NCI-H1092 (cell line): ENCODE measurements at places on chromosomes 5 and 9.

DNA sequence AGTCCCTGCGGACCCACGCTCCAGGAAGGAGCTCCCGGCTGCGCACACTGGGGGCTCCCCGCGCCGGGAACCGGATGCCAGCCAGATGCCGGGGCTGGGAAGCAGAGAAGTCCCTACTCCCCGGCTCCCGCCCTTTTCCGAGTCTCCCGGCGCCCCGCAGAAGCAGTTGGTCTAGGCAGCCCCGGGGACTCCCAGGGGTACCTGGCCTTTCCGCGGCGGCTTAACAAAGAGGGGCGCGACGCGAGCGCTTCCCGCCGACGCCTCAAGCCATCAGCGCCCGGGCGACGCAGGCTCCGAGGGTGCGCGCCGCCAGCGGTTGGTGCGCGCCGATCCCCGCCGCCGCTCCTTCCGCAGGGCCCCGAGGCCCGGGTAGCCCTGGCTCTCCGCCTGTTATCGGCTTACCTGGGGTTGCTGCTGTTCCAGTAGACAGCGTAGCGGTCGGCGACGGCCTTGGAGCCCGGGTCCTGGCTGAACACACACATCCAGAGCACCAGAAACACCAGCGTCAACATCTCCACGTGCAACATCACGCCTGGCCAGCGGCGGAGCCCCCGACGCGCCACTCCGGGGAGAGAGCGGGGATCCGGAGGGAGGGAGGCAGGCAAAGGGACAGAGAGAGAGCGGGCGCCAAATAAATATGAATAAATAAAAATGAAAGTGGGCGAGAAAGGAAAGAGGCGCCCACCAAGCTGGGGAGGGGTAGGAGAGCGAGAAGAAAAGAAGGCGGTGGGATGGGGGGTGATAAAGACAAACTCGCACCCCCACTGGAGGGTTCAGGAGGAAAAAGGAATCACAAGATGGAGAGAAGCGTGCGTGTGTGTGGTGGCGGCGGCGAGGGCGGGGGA lies 428 bp downstream of the EFNA5 start:
- DNase-seq = peak; percentile 23

DNA sequence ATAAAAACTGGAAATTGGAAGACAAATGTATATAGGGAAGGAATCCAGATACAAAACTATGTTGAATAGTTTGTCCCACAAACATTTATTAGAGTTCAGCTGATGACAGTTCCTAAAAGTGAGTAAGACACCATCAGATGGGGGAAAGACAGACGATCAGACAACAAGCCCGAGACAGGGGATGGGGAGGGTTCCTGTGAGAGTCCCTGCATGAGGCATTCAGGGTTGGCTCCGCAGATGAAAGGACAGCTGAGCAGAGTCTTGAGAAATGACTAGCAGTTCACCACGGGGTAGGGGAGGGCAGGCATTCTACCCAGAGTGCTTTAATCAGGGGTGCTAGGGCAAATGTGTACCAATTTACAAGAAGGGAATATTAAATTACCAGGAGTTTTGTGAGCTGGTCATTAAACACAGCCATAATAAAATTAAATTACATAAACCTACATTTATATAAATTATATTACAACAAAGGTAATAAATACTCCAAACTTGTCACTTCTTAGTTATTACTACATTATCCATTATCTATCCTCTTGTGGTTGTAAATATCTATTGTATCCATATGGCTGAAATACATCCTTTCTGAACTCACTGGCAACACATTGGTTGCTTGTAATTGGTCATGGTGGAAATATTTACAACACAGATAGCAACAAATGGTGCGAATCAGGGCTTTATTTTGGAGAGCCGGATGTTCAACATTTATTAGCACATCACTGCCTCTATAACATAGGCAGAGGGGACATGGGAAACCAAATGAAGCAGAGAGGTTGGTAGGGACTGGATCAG lies 27.8 kb downstream of the TNFSF15 start:
- no peak for DNase-seq

GRCh38 chr9:6015278-6016157 lies at the start of gene RANBP6:
Gene RANBP6 (minus strand): TSS chr9:6015624. CDS start chr9:6015607, 17 bp downstream.
- DNase-seq = peak; percentile 90

DNA sequence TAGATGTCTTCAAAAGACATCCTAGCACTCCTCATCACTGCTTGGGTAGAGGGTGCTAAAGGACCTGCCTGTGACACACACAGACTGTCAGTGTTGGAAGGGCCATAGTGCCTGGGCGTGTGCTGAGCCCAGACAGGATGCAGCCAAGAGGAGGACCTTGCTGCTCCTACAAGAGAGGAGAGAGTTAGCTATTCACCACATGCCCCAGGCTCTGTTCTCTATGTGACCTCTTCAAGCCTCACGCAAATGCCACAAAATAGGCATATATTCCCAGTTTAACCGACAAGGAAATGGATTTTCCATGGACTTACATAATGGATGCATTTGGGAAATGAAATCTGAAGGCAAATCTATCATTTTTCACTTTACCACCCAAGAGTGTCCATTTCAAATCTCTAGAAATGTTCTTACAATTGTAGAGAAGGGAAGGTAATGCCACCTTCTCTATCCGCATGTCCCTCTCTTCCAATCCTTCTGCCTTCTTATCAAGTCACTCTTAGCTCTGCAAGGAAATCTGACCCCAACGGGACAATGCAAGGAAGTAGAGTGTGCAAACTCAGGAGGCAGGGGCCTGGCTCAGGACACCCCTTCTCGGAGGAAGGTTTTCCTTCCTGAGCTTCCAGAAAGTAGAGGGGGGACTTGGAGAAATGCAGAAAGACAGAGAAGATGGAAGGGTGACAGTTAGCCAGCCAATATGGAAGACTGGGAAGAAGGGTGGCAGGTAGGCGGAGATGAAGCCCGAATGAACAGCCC lies 49.5 kb downstream of the TRIM32 start:
- DNase-seq = no peak

DNA sequence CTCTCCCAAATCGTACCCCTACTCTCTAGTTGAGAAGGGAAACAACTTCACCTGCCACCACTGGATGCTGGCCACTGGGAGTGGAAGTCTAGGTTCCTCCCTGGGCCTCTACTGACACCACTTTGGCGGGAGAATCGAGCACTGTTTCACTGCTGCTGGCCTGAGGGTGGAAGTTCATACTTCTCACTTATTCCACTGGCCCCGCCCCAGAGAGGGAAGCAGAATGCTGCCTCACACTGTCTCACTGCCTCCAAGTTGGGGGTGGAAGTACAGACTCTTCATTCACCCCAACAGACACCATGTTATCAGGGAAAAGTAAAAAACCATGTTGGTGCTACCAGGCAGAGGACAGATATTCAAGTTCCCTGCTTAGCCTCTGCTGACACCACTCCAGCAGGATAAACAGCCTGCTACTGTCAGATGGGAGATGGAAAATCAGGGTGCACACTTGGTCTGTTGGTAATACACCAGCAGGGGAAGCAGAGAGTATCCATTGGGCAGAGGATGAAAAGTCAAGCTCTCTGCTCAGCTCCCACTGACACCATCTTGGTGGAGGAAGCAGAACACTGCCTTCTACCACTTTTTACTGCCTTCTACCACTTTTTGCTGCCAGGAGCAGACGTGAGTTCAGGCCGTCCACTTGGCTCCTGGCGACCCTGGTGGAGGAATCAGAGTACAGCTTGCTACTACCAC lies 159.4 kb downstream of the SIL1 start:
- no peak for DNase-seq

DNA sequence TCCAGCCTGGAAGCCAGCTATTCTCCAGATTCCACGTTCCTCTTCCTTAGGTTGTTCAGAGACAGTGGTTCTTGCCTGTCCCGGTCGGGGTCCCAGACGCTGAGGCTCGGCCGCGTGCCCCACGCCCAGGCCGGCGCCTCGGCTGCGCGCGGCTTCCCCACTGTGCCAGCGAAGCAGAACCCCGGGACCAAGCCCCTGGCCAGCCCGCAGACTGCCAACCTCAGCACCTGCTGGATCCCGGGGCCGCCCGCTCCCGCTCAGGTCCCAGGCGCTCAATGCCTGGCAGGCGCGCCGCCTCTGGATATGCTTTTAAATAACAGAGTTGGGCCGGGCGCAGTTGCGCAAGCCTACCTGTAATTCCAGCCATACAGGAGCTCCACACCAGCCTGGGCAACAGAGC lies 195.5 kb downstream of the MAN2A1 start:
- no peak for DNase-seq

DNA sequence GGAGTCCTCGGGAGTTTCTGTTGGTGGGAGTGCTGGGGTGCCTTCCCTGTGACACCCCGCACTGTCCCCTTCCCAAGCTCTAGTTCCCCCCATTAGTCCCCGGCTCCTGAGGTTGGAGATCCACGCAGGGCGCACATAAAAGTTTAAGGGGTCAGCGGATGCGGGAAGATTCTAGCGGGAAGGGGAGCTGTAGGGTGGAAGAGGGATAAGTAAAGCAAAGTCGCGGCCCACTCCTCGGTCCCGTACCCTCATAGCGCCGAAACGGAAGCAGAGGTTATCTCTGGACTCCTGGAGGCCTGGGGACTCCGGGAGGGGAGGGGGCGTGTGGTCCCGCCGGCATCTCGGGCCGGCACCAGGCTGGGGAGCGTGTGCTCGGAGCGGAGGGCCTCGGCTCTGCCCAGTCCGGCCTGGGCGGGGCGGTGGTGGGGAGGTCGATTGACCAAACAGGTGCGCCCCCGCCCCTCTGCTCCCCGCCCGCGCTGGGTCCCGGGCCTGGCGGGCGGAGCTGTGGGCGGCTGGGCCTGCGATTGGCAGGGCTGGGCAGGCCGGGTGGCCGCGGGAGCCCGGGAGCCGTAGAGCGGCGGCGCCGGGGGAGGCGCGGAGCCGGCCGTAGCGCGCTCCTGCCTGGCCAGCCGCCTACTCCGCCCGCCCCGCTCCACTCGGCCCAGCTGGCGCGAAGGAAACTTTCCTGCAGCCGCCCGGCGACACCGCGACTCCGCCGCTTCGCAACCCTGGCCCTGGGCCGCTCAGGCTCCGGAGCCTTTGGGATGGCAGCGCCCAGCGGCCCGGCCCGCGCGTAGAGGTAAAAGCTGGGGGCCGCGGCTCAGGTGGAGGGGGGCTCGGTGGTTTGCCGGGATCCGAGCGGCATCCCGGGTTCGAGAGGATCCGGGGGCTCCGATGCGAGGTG lies 52.2 kb upstream of the DAB2IP start:
- DNase-seq = no peak

- no peak for DNase-seq
These were observed 14.1 kb downstream of the TRIM7 start for GRCh38 chr5:181190711-181191525.

DNA sequence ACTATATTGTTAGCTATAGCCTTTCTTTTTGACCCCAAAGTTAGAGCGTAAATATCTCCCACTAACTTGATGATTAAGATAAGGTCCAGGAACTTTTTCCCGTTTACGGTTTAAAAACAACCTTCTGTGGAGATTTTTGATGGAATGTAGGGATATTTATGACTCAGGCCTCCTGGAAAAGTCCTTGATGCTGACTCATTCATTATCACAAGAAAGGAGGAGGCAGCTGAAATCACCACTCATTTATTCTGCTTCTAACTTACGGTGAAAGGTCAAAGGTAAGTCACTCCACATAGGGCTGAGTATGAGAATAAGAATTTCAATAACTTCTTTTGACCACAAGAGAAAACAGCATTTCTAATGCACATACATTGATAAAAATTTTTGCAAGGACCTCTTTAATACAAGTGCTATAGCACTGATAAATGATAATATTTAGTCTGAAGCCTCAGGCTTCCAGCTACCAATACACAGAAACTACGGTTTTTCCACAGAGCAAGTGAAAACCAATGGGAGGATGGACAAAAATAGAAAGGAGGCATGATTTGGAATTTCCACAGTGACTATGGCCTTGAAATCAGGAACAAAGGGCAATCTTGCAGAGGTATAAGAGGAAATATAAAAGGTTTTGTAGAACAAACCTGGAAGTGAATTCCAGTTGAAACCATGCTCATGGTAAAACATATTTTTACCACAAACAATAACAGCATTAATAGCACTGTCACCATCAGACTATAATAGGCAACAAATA lies 146.5 kb downstream of the PPP2R2B start:
- no peak for DNase-seq

DNA sequence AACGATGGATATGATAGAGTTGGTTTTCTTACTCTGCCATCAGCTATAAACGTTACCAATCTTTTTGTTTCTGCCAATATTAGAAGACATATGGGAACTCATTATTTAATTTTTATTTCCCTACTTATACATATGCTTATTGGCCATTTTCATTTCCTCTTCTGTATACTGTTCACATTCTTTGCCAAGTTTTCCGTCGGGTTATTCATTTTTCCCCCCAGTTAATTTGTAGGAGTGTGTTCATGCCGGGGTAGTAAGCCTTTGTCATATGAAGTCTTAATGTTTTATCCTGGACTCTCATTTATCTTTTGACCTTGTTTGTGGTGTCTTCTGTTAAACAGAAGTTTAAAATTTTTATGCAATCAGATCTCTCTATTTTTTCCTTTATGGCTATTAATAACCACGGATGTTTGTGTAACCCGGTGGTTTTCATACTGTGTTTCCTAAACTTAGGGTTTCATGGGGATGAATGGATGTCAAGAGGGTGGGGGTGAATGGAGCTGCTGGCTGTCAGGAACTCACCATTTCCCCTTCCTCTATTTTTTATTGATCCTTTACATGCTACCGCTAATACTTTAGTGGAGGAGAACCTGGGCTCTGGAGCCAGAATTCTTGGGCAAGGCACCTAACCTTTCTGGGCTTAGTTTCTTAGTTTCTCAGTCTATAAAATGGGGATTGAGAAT lies 42.5 kb upstream of the PPARGC1B start:
- DNase-seq = no peak

DNA sequence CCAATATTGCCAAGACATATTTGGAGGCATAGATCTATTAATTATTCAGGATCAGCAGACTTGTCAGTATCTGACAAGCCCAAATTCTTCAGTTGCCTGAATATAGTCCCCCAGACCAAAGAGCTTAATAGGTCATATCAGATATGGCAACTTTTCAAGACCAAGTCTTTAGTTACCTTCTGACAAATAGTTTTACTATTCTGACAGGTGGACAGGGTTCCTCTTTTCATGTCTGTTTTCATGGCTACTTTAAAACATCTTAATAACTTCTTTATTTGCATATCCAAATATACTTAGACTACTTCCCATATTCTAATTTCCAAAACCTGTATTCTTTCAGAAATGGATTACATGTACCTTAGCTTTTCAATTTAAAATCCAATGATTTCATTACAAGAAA lies 65.4 kb downstream of the AUH start:
- DNase-seq = no peak

GRCh38 chr9:16485575-16486321 lies 384.7 kb downstream of the BNC2 start:
- DNase-seq = no peak

DNA sequence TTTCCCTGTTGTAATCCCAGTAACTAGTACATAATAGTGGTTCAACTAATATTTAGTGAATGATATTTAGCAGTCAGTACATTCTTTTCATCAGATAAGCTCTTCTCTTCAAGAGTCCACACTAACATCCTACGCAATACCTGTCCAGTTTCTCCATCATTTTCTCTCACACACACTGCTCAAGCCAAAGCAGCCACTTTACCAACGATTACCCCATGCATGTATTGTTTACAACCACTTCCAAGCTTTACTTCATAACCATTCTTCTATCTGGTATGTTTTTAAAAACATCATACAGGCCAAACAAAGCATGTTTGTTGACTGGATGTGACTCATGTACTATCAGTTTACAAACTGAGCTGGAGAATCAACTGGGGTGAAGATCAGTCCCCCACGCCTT lies 7.3 kb downstream of the UBTD2 start:
- no peak for DNase-seq

GRCh38 chr9:99356512-99356971 lies 134.5 kb downstream of the SEC61B start:
- DNase-seq = no peak

GRCh38 chr5:158874343-158874742 lies 225.4 kb downstream of the EBF1 start:
- DNase-seq = no peak

GRCh38 chr9:72924154-72924790 lies 28.6 kb downstream of the ALDH1A1 start:
- no peak for DNase-seq

- peak; percentile 10 for DNase-seq
These were observed 6.1 kb downstream of the SAPCD2 start for GRCh38 chr9:137064027-137064879.
